ENCODE measurements at places on chromosomes 2 and 18.

GRCh38 chr2:239060676-239061075, 212.8 kb downstream of the TWIST2 start:
- DNase-seq, result no peak

DNA sequence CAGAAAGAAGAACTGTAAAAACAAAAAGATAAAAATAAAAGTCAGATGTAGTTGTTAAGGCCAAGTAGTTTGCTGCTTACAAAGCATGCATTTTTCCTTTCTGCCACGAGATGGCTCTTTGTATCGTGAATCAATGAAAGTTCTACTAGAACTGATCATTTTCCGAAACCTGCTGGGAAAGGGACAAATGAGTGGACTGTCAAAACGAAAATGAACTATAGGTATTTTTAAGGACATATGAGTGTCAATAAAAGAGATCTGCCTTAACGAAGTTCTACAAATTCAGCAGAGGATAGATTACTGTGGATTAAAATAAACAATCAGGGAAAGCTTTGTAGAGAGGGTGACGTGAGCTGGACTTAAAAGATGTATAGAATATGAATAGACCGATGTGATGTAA, 15.0 kb upstream of the ELOA2 start:
- DNase-seq, result no peak

DNA sequence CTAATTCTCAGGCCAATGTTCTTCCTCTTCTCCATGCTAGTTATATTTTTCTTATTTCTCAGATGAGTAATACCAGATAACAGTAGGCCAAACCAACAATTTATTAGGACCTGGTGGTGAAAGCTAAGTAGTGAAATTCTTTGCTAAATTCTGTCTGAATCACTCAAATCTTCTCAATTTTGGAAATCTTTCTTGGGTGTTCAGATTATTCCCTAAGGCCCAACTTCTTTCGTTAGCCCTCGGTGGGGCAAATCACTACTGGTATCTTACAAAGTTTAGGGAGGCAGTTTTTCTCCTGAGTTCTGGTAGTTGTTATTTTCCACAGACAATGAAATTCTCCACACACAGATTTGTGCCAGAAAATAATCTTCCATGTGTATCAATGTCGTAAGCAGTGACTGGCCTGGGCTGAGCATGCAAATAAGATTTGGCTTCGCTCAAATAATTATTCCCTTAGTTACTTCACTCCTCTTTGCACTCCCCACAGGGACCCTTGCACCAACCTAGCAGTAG, 443.5 kb upstream of the SLC14A2 start:
- no peak for DNase-seq

- DNase-seq, result no peak
These were observed 195.3 kb upstream of the EPHA4 start for GRCh38 chr2:221767106-221768012.

- DNase-seq, result no peak
These were observed 2.9 kb downstream of the RUFY4 start for GRCh38 chr2:218072002-218072401.

- no peak for DNase-seq
These were observed 36.5 kb upstream of the PGAP1 start for GRCh38 chr2:196963043-196963442.

DNA sequence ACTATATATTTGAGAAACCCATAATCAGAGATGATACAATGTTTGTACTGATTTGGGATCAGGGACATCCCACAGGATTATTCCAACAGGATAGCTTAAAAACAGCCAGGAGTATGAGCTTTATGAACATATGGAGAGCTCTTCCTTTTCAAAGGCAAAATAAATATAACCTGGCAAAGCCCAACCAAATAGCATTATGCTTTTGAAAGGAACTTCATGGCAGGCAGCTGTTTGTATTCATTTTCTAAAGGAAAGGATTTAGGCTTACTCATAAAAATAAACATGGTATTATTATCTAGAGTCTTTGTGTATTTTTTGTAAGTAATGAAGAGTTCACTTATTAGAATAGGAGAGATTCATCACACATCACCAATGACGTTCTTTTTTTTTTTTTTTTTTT, 44.4 kb downstream of the CCDC195 start:
- DNase-seq, result no peak

DNA sequence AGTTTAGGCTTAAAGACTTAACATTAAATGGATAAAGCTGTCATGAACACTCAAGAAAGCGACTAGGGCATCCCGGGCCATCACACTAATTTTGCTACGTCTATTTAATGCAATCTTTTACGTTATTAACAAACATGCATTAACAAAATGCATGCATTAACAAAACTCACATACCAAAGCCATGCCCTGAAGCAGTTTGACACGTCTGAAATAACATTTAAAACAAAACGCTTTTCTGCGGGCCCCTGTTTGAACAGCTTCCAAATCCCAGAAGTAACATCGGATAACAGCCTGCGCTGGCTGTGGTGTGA, 458 bp downstream of the B4GALT6 start:
- DNase-seq, result no peak

DNA sequence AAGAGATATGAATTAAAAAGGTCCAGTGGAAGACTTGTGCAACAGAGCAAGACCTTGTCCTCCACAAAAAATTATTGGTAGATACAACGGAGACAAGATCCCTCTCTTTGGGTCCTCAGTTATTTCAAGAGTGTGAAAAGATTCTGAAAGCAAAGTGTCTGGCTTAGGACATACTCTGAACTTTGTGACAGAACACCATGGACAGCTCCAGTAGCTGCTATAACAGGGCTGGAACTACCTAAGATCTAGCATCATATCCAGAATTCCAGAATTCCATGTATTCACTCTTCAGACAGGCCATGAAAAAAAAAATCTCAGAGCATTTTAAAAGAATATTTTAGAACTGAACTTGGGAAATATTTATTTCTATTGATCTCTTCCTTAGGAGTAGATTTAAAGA, 74.8 kb upstream of the ZBTB14 start:
- DNase-seq, result no peak

DNA sequence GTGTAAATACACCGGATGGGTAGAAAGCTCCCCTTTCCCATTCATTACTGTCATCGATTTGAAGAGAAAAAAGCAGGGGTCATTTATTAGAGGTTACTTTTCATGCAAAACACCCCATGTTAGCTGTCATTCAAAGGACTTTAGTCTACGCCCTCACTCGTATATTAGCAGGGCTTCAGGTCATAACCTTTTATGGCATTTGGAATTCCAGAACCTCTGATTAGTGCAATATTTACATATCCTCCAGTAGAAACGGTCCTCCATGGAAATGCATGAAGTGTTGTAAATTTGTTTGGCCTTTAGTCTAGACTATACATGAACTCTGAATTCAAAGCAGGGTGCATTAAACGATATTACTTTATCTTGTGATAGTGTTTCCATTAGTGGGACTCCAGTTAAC, 180.5 kb downstream of the ZNF516 start:
- DNase-seq, result no peak

- no peak for DNase-seq
These were observed 90.0 kb downstream of the COMMD1 start for GRCh38 chr2:61995515-61995914.

DNA sequence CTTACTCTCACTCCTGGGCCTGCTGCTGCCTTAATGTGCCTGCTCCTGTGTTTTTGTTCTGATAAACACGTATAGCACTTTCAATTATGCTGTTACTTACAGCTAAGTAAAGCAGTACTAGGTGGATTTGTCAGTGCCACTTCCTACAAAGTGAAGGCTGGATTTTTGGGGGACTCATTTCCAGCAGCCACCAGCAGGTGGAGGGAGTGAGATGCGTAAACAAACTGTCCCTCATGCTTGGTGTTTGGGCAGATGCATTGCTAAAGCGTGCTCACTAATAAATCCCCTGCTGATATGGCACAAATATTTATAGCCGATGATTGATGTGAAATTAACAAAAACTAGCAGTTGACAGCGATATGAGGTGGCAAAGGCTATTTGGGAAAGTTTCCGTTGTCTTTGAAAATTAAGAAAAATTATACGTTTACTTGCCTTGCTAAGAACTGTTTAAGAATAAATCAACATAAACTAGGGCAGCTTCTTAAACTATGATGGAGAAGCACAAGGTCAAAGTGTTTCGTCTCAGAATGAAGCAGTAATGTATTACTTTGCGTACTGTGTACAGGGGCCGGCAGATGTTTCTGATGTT, 101.7 kb downstream of the AGAP1 start:
- DNase-seq, result no peak
